ENCODE measurements at places on chromosomes 13 and 19.

DNA sequence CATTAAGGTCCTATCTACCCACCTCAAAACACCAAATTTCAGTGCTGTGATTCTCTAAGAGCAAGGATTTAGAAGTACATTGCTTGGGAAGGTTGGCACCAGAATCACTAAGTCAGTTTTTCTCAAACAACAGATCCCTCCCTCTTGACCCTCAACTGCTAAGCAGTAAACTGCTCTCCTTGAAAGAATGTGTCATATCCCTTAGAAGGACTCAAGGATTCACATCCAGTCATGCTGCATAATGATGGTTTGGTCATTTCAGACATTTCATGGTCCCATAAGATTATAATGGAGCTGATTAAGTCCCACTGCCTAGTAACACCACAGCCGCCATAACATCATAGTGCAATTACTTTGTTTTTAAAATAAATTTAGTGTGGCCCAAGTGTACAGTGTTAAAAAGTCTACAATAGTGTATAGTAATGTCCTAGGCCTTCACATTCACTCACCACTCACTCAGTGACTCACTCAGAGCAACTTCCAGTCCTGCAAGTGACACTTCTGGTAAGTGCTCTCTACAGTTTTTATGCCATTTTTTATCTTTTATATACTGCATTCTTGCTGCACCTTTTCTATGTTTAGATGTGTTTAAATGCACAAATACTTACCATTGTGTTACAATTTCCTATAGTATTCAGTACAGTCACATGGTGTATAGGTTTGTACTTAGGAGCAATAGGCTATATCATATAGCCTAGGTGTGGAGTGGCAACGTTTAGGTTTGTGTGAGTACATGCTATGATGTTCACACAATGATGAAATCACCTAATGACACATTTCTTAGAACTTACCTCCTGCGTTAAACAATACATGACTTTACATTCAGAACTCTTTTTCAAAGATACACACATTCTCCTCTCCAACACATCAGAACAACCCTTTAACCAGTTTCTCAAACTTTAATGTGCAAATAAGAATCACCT lies 15.7 kb upstream of the CCDC169 start:
- DNase-seq = no peak

GRCh38 chr19:13079542-13079986 lies 23.1 kb downstream of the LYL1 start:
- no peak for DNase-seq

- DNase-seq = no peak
These were observed 32.6 kb downstream of the KBTBD6 start for GRCh38 chr13:41099986-41100385.

- no peak for DNase-seq
These were observed 4.5 kb upstream of the CADM4 start for GRCh38 chr19:43644181-43644580.

- DNase-seq = no peak
These were observed 6.1 kb upstream of the PRKD2 start for GRCh38 chr19:46723023-46723461.

GRCh38 chr13:63643543-63643942 lies 2227.9 kb upstream of the PCDH20 start:
- DNase-seq = no peak

GRCh38 chr19:889662-890295 lies 3.2 kb downstream of the MED16 start:
- DNase-seq = no peak

DNA sequence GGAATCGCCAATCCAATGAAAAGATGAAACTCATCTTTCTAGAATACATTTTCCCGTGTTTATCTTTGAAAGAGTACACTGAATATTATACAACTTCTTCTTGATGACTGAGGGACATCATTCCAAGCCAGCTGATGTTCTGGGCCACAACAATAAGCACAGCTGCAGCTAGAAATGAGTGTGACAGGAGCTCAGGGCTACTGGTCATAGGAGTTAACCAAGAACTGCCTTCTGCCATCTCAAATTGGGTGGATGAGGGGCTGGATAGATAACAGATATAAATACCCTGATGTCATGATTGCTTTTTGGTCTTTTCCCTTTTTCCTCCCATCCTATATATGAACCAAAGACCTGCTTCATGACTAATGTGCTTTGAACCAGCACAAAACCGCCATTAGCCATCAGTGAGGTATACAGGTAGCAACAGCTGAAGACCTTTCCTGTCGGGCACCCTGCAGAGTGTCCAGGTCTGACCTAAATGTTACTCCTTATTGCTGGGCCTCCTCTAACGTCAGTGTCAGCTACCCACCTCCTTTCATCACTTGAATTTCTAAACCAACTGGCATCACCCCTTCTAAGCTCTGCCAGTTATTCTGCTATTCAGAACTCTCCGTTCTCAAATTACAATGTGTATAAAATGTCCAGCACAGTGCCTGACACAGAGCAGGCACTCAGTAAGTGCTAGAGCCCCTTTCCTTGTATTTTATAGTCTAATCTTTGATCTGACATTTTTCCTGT lies 178.2 kb downstream of the ENOX1 start:
- no peak for DNase-seq

DNA sequence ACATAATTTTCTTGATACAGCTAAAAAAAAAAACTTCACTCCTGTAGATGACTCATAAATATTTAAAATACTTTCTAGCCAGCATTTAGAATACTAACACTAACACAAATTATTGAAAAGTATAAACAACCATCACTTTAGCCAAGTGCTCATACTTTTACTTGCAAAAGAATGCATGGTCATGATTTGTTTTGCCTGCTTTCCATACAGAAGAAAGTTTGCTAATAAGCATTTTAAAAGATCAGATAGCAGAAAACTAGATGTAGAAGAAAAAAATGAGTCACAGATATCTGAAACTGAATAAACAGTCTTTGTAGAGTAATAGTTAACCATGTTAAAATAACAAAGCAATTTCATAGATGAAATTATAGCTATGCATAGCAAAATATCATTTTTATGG lies 2280.4 kb upstream of the PCDH20 start:
- no peak for DNase-seq

GRCh38 chr13:43482641-43483040 lies 304.1 kb downstream of the ENOX1 start:
- no peak for DNase-seq

GRCh38 chr13:35747594-35747993 lies 271.1 kb upstream of the MAB21L1 start:
- DNase-seq = no peak

- no peak for DNase-seq
These were observed 36.8 kb downstream of the NFIX start for GRCh38 chr19:13031917-13032623.

DNA sequence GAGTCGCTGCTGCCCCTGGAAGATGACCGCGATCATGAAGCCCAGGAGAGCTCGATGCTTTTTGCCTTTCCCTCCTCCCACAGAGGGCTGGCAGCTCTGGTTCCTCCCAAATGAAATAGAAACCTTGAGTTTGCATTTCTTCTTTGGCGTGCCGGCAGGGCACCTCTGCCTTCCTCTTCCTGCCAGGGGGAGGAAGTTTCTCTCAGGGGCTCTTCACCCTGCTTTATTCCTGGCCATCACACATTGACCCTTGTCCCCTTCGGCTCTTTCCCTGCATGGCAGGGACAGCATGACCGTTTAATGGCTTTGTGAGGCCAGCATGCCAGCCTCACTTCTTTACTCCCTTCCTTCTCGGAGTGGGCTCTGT lies 47.9 kb downstream of the ACTN4 start:
- no peak for DNase-seq

DNA sequence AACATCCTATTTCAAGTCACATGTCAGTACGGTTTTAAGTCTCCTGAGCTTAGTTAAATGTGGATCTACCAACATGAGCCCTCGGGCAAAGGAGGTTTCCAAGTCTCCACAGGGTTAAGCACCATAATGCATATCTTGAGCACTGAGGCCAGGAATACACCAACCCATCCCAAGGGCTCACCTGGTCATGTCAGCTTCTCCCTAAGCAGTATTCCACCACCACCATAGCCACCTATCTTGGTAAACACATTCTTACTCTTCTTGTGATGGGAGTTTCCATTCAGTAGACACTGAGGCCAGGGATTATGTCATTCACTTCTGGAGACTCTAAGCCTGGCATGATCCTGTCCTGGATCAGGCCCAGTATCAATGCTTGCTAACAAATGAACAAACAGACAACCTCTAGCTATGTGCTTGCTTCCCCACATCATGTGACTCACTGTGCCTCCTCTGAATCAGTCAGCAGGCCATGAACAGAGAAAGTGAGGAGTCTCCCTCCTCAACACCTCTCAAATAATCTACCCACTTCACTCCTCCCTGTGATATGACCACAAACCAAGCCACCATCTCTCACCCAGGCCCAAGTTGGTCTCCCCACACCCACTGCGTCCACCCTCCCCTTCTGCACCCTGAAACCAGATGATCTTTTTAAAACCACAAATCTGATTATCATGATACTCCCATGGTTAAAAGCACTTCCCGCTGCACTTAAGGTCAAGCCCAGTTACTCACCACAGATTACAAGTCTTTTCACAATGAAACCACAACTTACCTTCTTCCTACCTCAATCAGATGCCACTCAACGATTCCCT lies 5.8 kb downstream of the PEG3 start:
- DNase-seq = no peak

Data from GOT3 (cell line).